ENCODE measurements at places on chromosomes 16 and 17. TPM values are rescaled to one million over a fixed set of nuclear protein-coding genes. Genes with fewer than 3 reads are reported as not detected.

Gene CFAP97D1
- total RNA-seq, result not detected

Gene PRSS53
- total RNA-seq, result not detected

Gene CA5A
- total RNA-seq, result not detected

Gene SPATA22
- not detected for total RNA-seq

Gene MPP3
- 18.3 TPM for total RNA-seq

GRCh38 chr17:72079700-72080099, 41.1 kb upstream of the SOX9 start:
- no peak overlapping the region for H3K4me3 ChIP-seq
- no peaks in the 10 kb centered on the region for H3K36me3 ChIP-seq
- no peaks in the 10 kb centered on the region for H3K27me3 ChIP-seq
- no peak for DNase-seq

DNA sequence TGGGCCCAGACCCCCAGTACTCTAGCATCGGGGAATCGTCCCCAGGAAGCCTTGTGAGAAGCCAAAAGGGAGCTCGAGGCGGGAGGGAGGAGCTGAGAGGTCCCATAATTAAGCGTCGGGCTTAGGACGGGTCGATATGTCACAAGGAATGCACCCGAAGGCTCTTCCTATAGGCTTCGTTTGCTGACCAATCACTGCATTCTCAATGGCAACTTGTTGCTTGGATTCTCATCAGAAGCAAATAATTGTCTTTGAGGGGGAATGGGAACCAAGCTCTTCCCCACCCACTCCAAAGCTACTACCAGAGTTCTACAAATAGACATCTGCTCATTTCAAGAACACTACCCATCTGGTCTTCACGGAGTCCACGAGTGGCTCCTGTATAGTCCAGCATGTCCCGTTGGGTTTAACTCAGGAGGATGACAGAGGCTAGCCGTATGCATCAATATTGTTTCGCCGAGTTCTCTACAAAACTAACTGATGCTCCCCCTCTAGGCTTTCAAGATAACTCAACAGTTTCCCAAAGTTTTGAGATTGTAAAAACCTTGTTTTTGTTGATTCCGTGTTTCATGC, 628 bp upstream of the BLMH start:
- no peaks in the 10 kb centered on the region for H3K27me3 ChIP-seq
- H3K4me1 ChIP-seq, result no peaks in the 10 kb centered on the region
- no peak for DNase-seq
- no peaks in the 10 kb centered on the region for H3K36me3 ChIP-seq

DNA sequence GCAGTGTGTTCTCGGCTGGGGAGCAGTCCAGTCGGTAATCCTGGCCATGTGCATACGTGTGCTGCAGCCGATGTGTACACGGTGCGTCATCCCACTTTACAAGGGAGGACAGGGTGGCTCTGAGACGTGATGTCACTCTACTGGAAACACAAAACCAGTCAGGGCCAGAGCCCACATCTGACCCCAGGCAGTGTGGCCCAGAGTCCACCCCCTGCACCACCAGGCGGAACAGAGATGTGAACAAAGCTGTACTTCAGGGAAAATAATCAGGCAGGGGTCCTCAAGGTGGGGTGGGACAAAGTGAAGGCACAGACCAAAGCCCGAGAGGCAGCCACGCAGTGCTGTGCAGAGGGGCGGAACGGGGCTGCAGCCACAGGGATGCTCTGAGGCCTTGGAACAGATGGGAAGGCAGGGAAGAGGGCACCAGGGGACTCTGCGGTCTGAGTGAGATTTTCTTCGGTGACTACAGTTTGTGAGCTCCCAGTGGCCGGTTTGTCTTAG, 181.5 kb downstream of the ZNF423 start:
- no peak overlapping the region for H3K4me3 ChIP-seq
- H3K27ac ChIP-seq, result no peak overlapping the region
- H3K4me1 ChIP-seq, result no peaks in the 10 kb centered on the region
- DNase-seq, result no peak
- no peaks in the 10 kb centered on the region for H3K27me3 ChIP-seq
- no peaks in the 10 kb centered on the region for H3K36me3 ChIP-seq

DNA sequence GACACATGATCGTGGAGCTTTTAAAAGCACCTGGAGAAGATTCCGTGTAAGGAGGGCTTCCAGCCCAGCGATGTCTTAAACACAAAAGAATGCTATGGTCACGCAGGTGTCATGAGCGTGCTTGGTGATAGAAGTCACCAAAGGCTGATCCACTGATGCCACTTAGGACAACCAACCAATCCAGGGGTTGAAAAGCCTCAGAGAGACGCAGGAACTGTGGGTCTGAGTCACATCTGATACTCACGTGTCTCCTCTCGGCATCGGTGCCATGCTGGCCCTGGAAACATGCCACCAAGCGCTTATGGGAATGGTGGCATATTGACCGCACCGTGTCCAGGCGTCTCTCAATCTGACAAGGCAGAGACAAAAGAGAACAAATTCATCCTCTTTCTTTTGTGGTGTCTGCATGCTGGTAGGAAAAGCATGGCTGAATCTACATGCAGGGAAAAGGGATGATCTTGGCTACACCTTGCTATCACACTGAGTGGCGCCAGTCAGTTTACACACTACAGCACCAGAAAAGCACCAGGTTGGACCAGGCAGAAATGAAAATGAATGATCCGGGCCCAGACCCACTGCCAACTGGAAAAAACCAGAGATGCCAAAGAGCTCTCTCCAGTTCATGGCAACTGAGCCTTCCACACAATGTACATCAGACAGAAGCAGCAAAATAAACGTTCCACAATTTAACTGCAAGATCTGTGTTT, 38.0 kb downstream of the ARHGAP17 start:
- H3K27me3 ChIP-seq, result no peaks in the 10 kb centered on the region
- DNase-seq, result no peak
- H3K36me3 ChIP-seq, result no peaks in the 10 kb centered on the region
- H3K27ac ChIP-seq, result peak overlapping the region; percentile 50
